ENCODE measurements at places on chromosomes 1 and 21.

DNA sequence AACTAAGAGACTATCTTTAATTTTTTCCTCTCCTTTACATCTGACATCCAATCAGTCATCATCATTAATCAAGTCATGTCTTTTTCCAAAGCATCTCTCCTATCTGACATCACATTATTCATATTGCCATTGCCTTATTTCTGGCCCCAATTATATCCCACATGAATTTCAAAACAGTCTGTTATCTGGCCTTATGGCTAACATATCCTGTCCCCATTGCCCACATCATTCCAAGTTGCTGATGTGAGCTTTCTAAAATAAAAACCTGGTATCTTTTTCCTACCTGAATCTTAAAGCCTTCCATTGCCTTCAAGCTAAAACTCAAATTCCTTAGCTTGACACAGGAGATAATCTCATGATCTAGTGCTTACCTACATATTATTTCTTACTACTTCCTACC lies 283.9 kb downstream of the LRRC40 start:
- no peak for DNase-seq

DNA sequence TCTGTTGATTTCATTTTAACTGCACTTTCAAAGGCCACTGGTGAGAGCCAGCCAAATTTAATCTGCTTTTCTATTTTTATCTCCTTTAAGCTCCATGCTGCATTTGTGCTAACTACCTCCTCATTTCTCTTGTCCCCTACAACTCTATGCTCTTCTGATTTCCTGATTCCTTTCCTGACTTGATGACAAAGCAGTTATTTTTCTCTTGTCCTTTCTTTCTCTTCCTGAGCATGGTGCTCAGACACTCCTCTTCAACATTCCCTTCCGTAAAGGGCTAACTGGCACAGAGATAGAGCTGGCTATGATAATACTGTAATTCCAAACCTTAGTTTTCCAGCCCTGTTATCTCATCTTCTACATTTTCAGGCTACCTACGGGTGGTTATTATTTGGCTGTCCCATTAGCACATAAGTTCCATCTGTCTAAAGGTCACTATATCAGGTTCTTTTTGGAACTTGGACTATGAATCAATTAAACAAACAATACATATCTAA lies 6.8 kb upstream of the BCAS2 start:
- no peak for DNase-seq

DNA sequence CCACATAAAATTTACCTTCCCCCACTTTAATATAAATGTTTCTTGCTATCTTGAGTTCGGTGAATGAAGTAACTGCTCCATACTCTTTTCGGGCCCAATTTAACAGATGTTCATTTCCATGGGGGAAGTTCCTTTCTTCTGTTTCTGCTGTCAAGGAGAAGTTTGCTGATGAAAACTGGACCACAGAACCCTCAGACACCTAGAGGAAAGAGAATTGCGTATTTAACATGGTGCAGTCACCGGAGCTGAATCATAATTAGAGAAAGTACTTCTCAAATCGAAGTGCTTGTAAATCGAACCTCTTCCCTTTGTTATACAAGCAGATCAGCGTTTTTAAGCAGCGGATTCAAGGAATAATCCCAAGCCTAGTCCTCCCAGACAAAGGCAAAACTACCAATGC lies 151.2 kb downstream of the TGFBR3 start:
- no peak for DNase-seq

GRCh38 chr1:217462159-217462558 lies 168.7 kb downstream of the GPATCH2 start:
- no peak for DNase-seq

DNA sequence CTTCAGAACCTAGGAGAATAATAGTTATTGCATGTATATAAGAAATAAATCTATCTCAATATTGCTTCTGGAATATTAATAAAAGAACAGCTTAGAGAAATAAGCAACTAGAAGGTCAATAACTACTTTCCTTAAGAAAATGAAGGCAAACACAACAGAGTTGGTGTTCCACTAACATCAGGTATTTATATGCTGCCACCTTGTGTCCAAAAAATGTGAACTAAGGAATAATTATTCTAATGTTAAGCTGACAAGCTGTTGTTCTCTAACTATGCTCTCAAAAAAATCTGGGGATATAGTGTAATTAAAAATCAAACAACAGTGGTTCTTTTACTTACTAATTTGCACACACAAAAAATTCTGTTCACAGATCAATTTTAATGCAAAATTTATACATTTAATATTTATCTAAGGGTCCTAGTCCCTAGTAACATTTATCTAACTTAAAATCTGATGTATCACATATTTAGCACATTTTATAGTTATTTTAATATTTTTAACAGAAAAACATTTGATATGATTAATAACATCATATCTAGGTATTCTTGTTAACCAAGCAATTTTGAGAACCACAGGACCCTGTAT lies 39.6 kb downstream of the UCHL5 start:
- DNase-seq = no peak

GRCh38 chr1:112457955-112458354 lies 50.8 kb upstream of the WNT2B start:
- no peak for DNase-seq

- no peak for DNase-seq
Observed at GRCh38 chr1:12148160-12148957, 18.4 kb upstream of the TNFRSF1B start.

GRCh38 chr1:147891088-147891487 lies 11.5 kb upstream of the GJA8 start:
- DNase-seq = no peak

- DNase-seq = peak; percentile 56
Observed at GRCh38 chr1:9753121-9753531, 70.6 kb downstream of the CLSTN1 start.

- no peak for DNase-seq
Observed at GRCh38 chr1:221939607-221940006, 197.7 kb upstream of the DUSP10 start.
